Activated B cell treated with CpG ODN at 0.5 μM for 24 hours (primary cell): ENCODE measurements at places on chromosomes 13 and 19. TPM values are rescaled to one million over a fixed set of nuclear protein-coding genes. Genes with fewer than 3 reads are reported as not detected.

DNA sequence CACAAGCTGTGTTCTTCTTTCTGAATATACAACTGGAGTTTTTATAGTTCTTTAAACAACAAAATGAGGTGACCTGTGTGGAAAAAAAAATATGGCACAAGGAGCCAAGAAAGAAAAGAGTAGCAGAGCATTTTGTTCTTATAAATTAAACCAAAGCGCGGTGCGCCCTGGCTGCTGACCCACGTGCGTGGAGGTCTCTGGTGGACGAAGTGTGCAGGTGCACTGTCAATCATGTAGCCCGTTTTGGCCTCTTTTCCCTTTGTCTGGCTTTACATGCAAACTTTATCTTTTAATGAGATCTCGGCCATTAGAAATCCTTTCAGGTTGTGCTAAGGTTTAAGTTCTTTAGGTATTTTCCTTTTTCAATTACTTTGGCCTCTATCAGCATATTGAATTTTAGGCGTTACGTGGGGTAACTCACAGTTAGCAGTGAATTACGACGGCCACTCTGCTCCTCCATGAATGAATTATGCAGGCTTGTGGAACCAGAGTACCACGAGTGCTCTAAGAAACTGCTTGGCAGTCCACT, 443.9 kb upstream of the SLC10A2 start:
- DNase-seq: no peak

GRCh38 chr19:29971002-29971401, 29.0 kb downstream of the URI1 start:
- no peak for DNase-seq

The CACNG7 gene
- total RNA-seq: not detected in 2 replicates

- peak; percentile 46 for DNase-seq
Measured at GRCh38 chr19:40466219-40466984, 399 bp upstream of the SPTBN4 start.

DNA sequence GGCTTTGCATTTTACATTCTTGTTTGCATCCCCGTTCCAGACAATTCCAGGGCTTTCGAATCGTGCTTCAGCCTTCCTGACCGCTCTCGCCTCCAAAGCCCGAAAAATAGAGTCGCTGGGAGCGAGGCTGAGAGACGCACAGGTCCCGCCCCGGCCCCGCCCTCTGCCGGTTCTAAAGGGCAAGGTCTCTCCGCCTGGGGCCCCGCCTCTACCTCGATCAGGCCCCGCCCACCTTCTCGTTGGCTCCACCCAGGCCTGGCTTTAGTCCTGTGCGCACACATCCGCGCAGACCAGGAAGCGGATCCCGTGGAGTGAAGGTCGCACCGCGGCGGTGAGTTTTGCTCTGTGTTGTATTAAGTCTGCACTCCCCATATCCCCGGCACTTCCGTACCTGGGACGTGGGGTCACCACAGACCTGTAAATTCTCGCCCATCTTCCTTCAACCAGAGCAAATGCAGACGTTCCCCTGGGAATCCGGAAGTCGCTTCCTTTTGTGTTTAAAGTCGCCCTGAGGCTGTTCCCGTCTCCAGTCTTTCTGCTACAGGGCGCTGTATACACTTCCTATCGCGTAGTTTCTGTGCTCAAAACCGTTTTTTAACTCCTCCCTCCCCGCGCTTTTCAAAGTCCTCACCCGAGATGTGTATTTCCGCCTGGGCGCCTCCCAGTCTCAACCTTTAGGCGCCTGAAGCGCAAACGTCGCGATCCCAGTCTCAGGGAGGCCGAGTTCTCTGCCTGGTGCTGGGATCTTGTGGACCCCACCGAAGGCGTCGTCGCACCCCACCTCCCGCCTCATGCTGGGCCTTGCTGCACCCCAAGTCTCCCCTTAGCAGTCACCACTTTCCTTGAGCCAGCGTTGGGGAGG, at the start of gene ZNF701:
TSS of gene ZNF701 (plus strand) at position 288 of the 862 bp plus-strand sequence. CDS start 3,861 bp downstream, outside the sequence.
- peak; percentile 98 for DNase-seq

- no peak for DNase-seq
Measured at GRCh38 chr19:45069056-45069455, 7.2 kb downstream of the ZNF296 start.

DNA sequence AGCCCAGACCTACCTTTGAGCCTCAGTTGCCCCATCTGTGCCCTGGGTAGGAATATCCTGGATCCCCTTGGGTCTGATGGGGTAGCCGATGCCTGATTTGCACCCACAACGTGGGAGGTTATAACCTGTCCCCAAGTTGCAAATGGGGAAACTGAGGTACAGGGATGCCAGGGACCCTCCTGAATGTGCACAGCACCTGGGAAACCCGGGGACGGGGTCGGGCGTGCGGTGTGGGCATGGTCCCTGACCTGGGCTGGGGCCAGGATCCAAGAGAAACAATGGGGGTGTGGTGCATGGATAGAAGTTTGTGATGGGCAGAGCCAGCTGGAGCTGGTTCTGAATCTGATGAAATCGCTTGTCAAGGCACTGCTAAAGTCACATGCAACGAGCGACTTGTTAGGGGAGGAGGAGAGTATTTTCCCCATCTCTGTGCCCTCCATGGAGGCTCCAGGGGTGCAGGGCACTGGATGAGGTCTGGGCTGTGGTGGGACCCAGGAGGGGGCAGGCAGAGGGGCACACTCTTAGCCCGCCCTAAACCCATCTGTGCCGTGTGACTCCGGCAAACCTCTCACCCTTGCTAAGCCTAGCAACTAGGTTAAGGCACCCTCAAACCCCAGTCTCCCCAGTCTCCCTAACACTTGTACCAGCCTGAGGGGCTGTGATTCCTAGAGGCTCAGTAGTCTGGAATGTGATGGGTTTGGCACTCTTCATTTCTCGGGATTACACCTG, 749 bp downstream of the GDF15 start:
- no peak for DNase-seq

DNA sequence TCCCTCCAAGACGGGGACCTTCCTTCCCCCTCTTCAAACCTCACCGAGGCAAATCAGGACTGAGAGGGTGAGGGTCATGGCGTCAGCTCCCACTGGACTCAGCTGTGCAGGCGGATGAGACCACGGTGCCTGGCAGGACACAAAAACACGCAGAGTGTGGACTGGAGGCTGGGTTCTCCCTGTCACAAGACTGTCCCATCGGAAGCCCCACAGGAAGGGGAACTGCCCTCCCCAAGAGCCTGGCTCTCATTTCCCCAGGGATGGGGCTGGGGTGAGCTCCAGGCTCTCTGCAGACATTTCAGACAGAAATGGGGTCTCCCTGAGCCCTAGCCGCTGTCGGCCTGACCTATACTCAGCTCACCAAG, at the start of gene LILRB5:
TSS of gene LILRB5 (minus strand) at position 158 of the 365 bp plus-strand sequence. CDS start at position 78, 80 bp downstream.
- DNase-seq: no peak

DNA sequence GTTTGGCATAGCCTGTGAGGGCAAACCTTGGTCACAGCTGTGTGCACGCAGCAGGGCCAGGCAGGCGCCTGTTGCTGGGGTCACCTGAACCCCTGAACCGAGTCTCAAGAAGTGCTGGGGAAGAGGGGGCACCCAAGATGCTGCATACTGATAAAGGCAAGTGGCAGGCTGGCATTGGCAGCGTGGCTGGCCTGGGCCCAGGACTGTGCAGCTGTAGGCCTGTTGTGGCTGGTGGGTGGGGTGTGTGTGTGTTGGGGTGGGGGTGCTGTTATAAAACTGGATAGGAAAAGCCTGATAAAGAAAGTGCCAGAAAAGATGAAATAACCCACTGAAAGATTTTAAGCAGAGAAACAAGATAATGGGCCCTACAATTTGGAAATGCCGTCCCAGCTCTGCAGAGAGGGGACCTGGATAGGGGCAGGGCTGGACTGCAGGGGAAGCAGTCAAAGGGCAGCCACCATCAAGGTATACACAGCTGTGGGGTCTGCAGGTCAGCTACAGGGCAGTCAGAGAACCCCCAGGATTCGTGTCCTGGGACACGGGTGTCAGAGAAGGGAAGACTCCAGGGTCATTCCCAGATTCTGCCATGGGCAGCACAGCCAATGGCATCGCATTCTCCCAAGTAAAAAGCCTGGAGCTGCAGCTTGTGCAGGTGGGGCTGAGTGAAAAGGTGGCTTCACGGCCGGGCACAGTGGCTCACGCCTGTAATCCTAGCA, 33.2 kb downstream of the CILP2 start:
- no peak for DNase-seq

- DNase-seq: no peak
Measured at GRCh38 chr13:30158774-30159445, 148.4 kb downstream of the KATNAL1 start.

GRCh38 chr19:56727677-56728076, 56.1 kb upstream of the ZNF835 start:
- DNase-seq: no peak

GRCh38 chr19:38869836-38870607, 8.1 kb downstream of the RINL start:
- DNase-seq: peak; percentile 94

The KLK12 gene
- total RNA-seq: not detected in 2 replicates

DNA sequence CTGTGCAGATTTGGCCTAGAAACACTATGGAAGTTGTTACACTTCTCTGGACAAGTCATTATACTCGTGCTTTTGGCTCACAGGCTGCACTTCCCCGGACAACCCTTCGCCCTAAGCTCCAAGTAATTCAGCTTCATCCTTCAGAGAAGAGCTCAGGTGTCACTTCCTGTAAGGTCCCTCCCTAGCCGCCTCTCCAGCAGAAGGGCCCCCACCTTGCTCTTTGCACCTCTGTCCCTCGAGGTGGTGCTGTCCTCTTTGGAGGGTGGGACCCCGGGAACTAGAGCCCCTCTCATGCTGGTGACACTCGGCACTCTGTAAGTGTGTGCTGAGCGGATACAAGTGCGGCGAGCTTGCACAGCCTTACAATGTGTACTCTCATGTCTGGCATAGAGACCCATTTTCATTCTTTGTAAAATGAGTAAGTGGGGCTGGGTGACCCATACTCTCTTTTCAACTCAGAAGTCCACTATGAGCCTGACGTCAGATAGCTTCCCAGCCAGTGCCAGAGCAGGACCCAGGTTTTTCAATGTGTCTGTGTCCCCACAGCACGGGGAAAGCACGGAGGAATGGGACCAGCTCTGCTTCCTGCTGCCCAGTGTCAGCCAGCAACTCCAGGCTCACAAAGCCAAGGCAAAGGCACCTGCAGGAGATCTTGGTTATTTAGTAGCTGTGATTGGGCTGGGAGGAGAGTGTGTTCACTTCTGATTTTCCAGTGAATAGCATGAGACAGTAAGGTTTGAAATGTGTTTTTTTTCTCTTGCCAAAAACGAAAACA, 26.9 kb downstream of the CHAMP1 start:
- no peak for DNase-seq

DNA sequence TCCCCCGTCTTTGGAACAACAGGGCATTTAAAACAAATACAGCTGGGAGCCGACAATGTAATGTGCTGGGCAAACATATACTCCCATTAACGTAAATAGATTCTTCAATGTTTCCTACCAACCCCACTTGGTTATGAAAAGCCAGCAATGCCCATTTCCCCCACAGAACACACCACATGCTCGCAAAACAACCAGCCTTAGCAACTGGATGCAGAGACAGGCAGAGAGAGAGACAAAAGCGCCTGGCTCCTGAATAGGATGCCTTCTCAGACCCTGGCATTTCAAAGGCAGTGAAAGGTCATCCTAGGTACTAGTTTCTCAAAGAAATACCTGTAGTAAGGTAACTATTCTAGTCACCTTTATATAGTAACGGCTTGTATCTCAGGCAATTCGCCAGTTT, 462.9 kb downstream of the ITGBL1 start:
- DNase-seq: no peak

DNA sequence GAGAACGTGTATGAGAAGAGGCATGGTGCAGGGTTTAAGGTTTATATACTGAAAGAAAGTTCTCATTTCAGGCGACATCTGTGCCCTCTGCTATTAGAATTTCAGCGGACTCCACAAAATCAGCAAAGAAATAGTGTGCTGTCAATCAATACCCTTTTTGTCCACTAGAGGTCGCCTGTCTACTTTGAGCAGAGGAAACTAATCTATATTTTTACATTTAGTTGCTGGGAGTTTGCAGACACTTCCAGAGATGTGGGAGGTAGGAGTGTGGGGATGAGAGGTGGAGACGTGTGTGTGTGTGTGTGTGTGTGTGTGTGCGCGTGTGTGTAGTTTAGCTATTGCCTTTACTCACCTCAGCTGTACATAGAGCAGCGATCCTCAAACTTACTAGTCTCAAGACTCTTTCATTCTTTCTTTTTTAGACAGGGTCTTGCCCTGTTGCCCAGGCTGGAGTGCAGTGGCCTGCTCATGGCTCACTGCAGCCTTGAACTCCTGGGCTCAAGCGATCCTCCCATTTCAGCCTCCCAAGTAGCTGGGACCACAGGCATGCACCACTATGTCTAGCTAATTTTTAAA, 9.7 kb downstream of the INAFM1 start:
- no peak for DNase-seq

- DNase-seq: no peak
Measured at GRCh38 chr13:41720839-41721561, 239.9 kb downstream of the VWA8 start.

The MKNK2 gene
- 1,134 and 1,197 TPM in 2 replicates for total RNA-seq

The SIGLEC5 gene
- total RNA-seq: 0.22 TPM in 1 of 2 replicates, not detected in the other
